ENCODE measurements at places on chromosomes 13 and 19.

DNA sequence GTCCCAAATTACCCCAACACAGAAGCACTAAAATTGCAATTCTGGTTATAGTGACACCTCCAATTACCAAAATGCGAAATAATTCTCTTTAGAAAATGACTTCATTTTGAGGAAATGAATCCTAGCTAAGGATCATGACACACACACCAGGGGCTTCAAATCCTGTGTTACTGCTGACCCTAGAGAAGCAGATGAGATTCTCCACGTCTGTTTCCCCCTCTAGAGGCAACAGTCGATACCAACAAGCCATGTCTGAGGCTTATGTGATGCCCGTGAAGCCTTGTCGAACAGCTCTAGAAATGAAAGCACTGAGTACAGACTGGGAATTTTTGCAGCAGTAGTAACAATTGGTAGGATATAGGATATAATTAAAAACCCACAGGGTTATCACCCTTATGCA, 153.6 kb upstream of the TMTC4 start:
- no peak for DNase-seq

- no peak for DNase-seq
Observed at GRCh38 chr19:30968210-30968609, 381.0 kb downstream of the TSHZ3 start.

DNA sequence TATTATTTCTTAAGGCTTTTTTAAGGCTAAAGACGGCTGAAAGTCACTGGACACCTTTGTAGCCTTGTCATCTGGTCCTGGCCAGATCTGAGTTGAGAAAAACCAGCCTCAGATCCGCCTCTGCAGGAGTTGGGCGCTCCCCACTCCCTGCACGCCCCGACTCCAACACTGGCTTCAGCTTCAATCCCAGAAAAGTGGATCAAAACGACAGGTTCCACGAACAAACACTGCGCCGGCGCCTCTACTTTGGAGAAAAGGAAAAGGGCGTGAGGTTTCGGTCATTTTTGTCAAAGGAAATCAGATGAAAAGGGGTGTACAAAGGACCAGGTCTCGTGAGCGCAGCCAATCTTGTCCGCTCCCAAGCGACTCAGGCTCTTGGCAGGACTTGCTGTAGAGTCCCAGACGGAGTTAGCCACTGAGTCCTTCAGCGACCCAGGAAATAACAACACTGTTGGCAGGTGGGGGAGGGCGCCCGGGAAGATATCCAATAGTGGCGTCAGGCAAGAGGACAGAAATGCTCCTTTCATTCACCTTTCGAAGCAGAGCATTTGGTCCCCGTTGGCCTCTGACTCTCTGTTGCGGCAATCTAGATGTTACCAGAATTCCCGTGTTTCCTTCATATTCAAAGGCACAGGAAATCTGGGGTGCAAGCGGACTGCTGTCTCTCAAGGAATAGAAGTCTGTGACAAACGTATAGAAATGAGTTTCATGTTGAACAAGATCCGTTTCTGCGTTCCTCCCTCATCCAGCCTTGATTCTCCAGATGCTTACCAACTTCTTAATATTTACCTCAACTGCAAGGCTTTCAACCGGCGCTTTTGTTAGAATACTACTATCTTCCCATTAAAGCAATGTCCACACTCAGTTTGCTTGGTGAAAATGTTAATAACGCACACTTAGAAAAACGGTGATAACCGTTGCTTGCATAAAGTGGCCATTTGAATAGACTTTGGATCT, 1.8 kb upstream of the CCNA1 start:
- no peak for DNase-seq

GRCh38 chr19:2551172-2551863, 75.4 kb downstream of the GADD45B start:
- DNase-seq = no peak

DNA sequence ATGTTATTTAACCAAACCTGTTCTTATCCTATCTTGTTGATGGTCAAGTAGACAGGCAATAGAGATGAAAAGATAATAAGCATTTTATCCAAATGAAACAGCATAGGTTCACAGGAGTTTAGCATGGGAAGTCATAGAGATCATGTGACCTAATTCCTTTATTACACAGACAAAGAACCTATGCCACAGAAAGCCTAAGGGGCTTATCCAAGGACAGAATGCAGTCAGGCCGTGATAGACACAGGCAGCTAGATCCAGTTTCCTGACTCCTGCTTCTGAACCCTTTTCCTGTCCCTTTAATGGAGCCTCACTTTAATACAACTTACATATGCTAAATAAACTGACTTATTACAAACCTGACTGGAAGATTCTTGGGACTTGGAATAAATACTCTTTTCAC, 532.1 kb downstream of the IRS2 start:
- no peak for DNase-seq

- no peak for DNase-seq
Observed at GRCh38 chr19:56177564-56178243, 1.9 kb downstream of the GALP start.

All from stimulated activated CD4-positive, alpha-beta T cell treated with anti-CD3 and anti-CD28 coated beads, TNF-alpha, amount 100 ng/mL, for 1 hour (primary cell).